NCI-H524 (cell line): ENCODE measurements at places on chromosomes 4 and X.

DNA sequence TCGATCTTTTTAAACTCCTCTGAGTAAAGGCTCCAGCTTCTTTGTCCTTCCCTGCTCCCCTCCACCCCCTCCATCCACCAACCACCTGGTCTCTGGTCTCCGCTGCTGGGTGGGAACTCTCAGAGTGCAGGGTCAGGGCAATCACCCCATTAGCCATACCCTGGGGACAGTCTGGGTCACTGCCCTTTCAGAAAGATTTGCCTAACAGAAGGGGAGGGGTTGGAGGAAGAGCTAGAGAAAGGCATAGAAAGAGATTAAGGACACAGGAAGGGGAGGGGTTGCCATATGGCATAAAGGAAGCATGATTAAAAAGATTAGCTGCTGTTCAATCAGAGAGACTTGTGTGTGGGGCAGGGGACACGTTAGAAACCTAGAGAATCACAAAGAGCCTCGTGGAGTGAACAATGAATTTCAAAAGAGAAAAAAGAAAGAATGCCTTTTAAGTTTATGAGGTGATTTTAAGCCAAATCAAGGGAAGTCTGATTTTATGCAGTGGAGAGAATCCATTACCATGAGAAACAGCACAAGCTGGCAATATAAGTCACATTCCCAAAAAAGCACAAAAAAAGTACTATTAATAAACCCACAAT lies 115.5 kb upstream of the ACSL4 start:
- DNase-seq = peak; percentile 94

GRCh38 chr4:158130204-158130603 lies 42.6 kb downstream of the GASK1B start:
- no peak for DNase-seq

- DNase-seq = no peak
Measured at GRCh38 chrX:71147496-71148277, 3.0 kb downstream of the NLGN3 start.

GRCh38 chr4:15656038-15656470 lies 897 bp upstream of the FBXL5 start:
- DNase-seq = no peak

DNA sequence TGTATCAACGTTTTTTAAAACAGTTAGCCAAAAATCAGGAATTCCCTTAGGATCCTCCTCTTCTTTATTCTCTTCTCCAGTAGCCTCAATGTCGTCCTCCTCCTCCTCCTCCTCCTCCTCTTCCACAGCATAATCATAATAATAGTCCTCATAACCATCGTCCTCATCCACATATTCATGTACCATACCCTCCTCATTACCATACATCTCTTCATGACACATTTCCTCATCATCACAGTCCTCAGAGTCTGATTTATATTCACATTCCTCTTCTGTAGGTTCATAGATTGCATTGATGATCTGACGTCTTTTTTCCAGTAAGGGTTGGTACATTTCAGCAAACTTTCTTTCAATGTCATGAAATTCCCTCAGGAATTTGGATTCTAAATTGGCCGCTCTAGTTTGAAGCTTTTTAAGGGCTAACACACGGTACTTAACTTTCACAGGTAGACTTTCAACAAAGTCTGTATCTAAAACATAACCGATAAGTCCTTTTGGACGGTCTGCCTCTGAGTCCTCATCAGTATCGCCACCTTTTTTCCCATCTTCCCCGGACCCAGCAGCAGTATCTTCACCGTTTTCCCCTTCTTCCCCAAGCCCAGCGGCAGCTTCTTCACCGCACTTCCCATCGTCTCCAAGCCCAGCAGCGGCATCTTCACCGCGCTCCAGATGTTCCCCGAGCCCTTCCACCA lies 771 bp downstream of the NAP1L2 start:
- DNase-seq = no peak

DNA sequence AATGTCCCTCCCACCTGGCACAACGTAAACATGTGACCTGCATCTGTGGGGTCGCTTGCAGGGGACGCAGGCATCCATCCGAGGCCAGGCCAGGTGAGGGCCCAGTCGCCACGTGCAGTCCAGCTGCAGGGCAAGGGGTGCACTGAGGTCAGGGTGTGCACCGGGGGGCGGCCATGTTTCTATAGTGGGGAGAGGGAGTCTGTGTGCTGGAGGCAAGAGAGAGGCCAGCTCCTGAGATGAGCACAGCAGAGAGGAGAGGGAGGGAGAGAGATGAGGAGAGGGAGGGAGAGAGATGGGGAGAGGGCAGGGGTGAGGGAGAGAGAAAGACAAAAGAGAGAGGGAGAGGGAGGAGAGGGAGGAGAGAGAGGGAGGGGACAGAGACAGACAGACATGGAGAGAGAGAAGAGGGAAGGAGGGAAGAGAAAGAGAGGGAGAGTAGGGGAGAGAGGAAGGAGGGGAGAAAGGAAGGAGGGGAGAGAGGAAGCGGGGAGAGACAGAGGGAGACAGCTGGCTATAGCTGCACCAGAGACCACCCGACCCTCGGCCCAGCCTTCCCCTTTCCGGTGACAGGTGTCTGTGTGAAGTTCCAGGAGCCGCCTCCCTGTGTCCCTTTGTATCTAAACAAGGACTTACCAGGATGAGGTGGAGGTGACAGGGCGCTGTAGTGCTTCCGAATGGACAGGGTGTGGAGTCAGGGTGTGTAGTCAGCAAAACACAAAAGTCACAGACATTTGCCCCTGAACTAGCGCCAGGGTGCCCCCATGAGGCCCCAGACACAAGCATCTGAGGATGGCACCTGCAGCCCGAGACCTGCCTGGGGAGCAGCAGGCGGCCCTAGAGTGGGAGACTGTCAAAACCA lies 68.7 kb downstream of the ADRA2C start:
- no peak for DNase-seq

DNA sequence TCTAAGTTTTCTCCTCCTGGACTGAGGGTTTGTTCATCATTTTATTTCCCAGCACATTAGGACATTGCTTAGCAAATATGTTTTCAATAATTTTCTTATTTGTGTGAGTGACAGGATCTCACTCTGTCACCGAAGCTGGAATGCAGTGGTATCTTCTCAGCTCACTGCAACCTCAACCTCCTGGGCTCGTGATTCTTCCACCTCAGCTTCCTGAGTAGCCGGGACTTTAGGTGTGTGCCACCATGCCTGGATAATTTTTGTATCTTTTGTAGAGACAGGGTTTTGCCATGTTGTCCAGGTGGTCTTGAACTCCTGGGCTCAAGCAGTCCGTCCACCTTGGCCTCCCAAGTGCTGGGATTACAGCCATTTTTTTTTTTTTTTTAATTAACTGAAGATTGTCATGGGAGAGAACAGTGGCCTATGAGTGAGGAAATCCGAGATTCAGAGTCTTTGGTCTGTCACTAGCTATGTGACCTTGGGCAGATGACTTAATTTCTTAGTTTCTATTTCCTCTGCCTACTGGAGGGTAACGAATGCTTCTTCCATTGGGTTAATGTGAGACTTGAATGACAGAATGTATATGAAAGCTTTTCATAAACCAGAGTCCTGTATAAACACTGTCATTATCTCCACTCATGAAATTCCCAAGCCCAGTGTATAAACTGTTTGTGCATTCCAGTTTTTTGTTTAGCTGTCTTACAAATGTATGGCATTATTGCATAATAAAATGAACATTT lies 23.9 kb downstream of the MOB1B start:
- no peak for DNase-seq

- DNase-seq = no peak
Measured at GRCh38 chr4:72397314-72397713, 171.7 kb downstream of the ADAMTS3 start.

DNA sequence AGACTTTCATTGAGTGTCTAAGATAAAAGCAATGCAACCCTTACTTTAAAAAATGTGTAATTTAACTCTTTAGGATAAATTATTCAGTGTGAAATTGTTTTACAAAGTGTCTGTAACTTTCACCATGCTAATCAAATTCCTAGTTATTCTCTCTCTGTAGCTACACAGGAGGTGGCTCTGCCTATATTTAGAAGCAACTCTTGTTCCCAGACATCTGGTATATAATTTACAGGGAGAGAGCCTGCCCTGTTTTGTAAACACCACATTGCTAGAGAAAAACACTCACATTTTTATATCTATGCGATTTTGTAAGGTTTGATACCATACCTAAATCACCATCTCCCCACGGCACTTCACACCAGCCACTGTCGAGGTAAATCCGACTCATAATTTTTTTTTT lies 35.5 kb upstream of the SPATA4 start:
- no peak for DNase-seq

GRCh38 chr4:3267576-3268394 lies 18.8 kb downstream of the MSANTD1 start:
- no peak for DNase-seq
